ENCODE measurements at places on chromosomes 1 and 21.
A peak's percentile ranks its signal among the peaks of the same experiment; 100 is the strongest.

GRCh38 chr1:32180186-32181060 lies 948 bp downstream of the TXLNA start:
- no peak for DNase-seq

DNA sequence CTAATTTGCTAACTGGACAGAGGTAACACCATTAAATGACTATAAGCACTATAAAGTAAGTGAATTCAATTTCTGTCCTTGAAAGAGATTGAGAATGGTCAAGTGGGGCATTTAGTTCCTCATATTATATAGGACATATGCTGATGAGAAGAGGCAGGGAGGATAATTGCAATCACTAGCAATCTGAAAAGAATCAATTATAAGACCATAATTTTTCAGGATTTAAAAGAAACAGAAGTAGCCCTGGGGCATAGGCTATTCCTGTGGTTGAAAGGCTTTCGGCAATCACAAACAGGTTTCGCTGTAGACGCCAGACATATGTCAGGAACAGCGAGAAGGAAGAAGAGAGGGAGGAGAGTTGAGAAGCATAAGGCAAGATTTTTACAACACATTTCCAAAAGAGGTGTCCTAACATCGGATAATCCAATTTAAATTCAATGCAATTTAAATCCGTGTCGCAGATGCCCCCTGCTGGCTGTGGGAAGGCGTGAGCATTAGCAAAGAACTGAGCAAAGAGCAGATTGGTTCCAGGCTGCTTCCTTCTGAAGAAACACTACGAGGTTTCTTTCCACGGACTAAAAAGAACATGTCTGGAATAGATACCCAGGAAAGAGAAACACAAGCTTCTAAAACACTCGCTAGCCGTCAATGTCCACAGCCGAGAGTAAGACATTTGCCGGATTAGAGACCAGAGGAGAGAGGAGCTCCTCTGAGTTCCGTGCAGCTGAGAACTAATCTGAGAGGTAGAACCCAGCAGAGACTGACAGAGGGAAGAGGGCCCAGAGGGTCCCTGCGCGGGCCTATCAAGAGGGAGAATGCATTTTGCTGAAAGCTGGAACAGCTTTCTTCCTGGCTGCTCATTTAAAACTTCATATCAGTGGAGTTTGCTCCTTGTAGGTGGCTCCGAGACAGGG lies 27.9 kb downstream of the RGS5 start:
- peak; percentile 29 for DNase-seq

DNA sequence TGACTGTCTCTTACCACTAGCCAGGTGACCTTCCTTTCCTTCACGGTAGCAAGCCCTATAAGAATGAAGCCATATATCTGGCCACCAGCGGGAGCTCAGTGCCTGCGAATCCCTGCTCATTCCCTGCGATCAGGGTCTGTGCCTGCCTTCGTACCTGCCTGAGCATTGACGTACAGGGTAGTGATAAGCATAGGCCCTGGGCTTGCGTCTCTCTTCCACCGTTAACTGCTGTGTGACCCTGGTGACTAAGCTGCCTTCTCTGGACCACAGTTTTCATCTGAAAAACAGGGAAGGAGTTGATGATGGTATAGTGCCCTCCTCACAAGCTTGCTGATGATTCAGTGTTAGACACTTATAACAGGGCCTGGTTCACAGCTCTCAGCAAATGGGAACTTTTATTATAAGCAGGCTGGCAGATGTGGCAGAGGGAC lies 4.1 kb downstream of the ZC3H12A start:
- DNase-seq, result no peak

DNA sequence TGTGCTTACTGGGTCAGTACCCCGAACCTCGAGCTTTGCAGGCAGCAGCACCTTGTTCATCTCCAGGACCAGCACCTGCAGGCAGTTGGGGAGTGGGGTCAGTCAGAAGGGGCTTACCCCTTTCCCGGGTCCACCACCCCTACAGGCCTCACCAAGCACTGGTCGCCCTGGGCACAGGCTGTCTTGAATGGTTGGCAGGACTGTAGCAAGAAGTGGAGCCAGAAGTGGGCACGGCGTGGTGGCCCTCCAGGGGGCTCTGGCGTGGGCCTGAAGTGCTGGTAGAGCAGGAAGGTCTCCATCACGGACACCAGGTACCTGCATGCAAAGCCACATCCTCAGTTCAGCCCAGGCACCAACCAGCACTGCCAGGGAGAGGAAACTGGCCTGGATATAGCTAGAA lies 5.2 kb downstream of the MAP3K6 start:
- DNase-seq, result no peak

DNA sequence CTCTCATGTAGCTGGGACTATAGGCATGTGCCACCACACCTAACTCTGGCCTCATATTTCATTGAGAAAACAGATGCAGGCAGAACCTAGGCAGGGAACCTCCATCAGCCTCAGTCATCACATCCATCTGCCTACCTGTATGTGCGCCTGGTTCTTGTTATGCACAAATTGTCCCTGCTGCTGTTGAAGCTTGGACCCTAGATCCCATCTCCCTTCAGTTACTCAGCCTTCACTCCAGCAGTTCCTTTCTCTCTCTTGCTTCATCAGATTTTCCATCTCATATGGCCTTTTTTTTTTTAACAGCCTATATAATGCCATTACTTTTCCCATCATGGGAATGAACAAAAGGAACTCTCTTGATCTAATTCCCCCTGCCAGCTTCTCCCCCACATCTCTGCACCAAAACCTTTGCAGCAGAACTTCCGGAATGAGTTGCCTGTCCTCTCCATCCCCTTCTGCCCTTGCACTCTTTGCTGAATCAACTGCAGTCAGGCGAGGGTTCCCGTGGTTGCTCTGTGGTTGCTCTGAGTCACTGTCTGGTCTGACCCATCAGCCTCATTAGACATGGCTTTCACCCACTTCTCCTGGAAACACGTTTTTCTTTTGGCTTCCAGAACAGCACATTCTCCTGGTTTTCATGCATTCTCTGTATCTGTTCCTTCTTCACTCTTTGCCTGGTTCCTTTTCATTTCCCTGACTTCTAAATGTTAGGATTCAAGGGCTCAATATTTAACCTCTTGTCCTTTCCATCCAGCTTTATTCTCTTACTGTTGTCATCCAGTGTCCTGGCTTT lies 41.5 kb downstream of the UBE4B start:
- DNase-seq, result peak; percentile 83

- no peak for DNase-seq
Measured at GRCh38 chr21:14911351-14911750, 153.4 kb downstream of the NRIP1 start.

DNA sequence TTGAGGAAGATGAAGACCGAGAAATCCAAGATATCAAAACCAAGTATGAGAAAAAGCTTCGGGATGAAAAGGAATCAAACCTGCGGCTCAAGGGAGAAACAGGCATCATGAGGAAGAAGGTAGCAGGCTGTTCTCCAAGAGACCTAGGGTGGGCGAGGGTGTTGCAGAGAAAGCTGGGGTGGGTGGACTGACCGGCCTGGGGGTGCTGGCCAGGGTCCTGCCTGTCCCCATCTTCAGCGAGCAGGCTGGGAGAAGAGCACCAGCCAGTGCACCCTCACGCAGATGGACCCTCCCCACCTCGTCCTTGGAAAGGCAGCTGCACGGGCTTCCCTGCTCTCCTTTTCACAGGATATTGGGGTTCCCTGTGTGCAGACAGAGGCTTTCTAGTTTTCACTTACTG lies 46.9 kb upstream of the TMEM125 start:
- DNase-seq, result no peak
